ENCODE measurements at places on chromosomes 2 and 18.

DNA sequence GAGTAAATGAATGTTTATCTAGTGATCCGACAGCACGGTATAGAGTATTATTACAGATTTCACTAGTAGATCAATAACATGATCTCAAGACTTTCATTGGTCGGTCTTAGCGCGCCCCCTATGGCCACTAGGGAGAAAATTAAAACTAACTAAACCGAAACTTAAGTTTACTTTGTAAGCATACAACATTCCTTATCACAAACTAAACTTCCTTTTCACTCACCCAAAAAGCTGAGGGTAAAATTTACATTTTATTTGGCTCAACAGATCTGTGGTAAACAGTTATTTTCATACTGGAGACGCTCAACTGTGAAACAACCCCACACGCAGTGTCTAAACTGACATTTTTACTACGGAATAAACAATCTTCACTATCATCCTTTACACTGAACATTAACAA is 215.6 kb upstream of the MAP2 start:
- H3K4me3 ChIP-seq, result no peak overlapping the region
- H3K36me3 ChIP-seq, result no peaks in the 10 kb centered on the region
- DNase-seq, result no peak
- no peak overlapping the region for H3K27ac ChIP-seq
- no peaks in the 10 kb centered on the region for H3K27me3 ChIP-seq

DNA sequence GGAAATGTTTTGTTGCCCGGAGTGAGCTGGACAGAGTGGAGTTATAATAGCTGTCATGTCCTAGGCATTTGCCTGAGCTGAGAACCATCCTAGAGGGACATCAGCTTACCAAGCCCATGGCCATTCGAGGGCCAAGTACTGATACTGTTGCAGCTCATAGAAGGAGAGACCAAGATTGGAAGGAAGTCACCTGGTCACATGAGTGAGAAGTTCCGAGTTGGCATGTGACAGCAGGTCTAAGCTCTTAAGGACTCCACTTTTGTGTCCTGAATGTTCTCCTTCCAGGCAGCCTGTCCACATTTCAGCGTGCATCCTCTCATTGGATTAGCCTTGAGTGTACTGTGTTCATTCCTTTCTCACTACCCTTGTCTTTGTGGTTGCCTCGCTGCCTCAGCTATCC is 4.4 kb downstream of the FHOD3 start:
- DNase-seq, result no peak
- H3K27me3 ChIP-seq, result peaks cover 3% of the 10 kb centered on the region
- no peak overlapping the region for H3K27ac ChIP-seq
- no peaks in the 10 kb centered on the region for H3K4me1 ChIP-seq
- no peaks in the 10 kb centered on the region for H3K36me3 ChIP-seq

DNA sequence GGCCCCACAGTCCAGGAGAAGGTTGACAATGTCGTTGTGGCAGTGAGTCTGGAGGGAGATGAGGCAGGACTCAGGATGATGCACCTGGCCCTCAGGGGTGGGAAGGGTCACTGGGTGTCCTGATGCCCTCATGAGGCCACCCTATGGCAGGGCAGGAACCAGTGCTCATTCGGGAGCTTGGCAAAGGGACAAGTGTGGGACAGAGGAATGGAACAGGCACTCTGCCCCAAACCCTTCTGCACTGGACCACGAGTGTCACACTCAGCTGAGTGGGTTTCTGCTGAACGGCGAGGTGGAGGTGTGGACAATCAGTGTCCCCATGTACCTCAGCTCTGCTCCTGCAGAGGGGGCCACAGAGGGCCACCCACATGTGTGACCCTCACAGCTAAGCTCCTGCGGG is 32.0 kb downstream of the ANKMY1 start:
- no peak overlapping the region for H3K27ac ChIP-seq
- no peaks in the 10 kb centered on the region for H3K27me3 ChIP-seq
- H3K4me3 ChIP-seq, result no peak overlapping the region
- H3K4me1 ChIP-seq, result no peaks in the 10 kb centered on the region
- H3K36me3 ChIP-seq, result peaks cover 9% of the 10 kb centered on the region
- DNase-seq, result no peak

DNA sequence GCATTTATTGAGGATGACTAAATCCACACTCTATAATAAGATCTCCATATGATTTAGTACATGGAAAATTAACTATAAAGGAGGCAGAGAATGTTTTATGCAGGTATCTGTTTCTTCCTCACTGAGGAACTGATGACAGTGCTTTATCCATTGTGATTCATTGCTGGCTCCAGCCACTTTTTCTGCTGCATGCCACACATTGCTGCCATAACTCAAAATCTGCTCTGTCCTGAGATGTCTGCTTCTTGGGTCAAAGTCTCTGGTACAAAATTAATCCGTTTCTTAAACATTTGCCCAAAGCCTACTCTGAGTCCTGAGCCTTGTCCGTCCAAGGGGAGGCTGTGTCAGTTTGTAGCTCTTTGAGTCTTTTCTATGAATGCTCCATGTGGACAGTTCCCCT is 15.5 kb upstream of the ARHGAP28 start:
- no peaks in the 10 kb centered on the region for H3K4me1 ChIP-seq
- no peaks in the 10 kb centered on the region for H3K27me3 ChIP-seq
- H3K4me3 ChIP-seq, result no peak overlapping the region
- no peaks in the 10 kb centered on the region for H3K36me3 ChIP-seq
- H3K27ac ChIP-seq, result no peak overlapping the region

GRCh38 chr2:14677039-14677438 is 44.5 kb downstream of the LRATD1 start:
- H3K36me3 ChIP-seq, result no peaks in the 10 kb centered on the region
- no peak overlapping the region for H3K27ac ChIP-seq
- no peak for DNase-seq
- no peaks in the 10 kb centered on the region for H3K4me1 ChIP-seq
- no peak overlapping the region for H3K4me3 ChIP-seq
